ENCODE measurements at places on chromosomes 16 and 17. TPM values are rescaled to one million over a fixed set of nuclear protein-coding genes. Genes with fewer than 3 reads are reported as not detected.

The TBC1D28 gene
- total RNA-seq: not detected

The EPX gene
- total RNA-seq: not detected

The RNF222 gene
- total RNA-seq: not detected

The STH gene
- not detected for total RNA-seq

The LITAFD gene
- not detected for total RNA-seq

The MYO1C gene
- 105 TPM for total RNA-seq

The FOXN1 gene
- not detected for total RNA-seq

The UBALD1 gene
- total RNA-seq: 8.6 TPM

The HS3ST3A1 gene
- 20.5 TPM for total RNA-seq

The SDR42E2 gene
- total RNA-seq: not detected

The MAPT gene
- total RNA-seq: under 0.01 TPM

The CASKIN1 gene
- not detected for total RNA-seq

The BIRC5 gene
- 100 TPM for total RNA-seq

The SOCS3 gene
- total RNA-seq: 87.4 TPM

The KRTAP9-2 gene
- total RNA-seq: not detected

The NXN gene
- total RNA-seq: 55.4 TPM

The RBFOX1 gene
- not detected for total RNA-seq

The SLC16A6 gene
- 0.50 TPM for total RNA-seq

The CDRT15L2 gene
- total RNA-seq: not detected

The CACNA1H gene
- total RNA-seq: 0.59 TPM

The TMC7 gene
- total RNA-seq: 0.34 TPM

The KDM6B gene
- total RNA-seq: 1.2 TPM

The HERPUD1 gene
- 97.0 TPM for total RNA-seq

The SMG1 gene
- 12.3 TPM for total RNA-seq

The C16orf92 gene
- not detected for total RNA-seq

The KREMEN2 gene
- total RNA-seq: 0.15 TPM

The SPIRE2 gene
- total RNA-seq: 1.9 TPM

The ABCC3 gene
- 5.6 TPM for total RNA-seq

The CRYBA1 gene
- not detected for total RNA-seq

The MARVELD3 gene
- not detected for total RNA-seq

The RDM1 gene
- 6.7 TPM for total RNA-seq

The FLYWCH2 gene
- total RNA-seq: 91.0 TPM

The NUP93 gene
- total RNA-seq: 73.3 TPM

The ESRP2 gene
- 0.30 TPM for total RNA-seq

The PYCARD gene
- total RNA-seq: 61.8 TPM

The NTN1 gene
- total RNA-seq: under 0.01 TPM

The STAC2 gene
- not detected for total RNA-seq

The TP53TG3C gene
- total RNA-seq: not detected

The SYT17 gene
- 0.84 TPM for total RNA-seq

The CHST4 gene
- total RNA-seq: under 0.01 TPM

The VPS35 gene
- 60.2 TPM for total RNA-seq

The CMTM4 gene
- total RNA-seq: 5.6 TPM

The TMIGD1 gene
- total RNA-seq: not detected

The SLC12A3 gene
- total RNA-seq: not detected

The CCDC200 gene
- not detected for total RNA-seq

The WNT3 gene
- total RNA-seq: 0.50 TPM

The ZNF598 gene
- total RNA-seq: 44.0 TPM

The SYNGR3 gene
- total RNA-seq: 4.2 TPM

The PHF23 gene
- total RNA-seq: 42.4 TPM

The NME1 gene
- total RNA-seq: 317 TPM

The C16orf96 gene
- under 0.01 TPM for total RNA-seq

The FMNL1 gene
- 2.7 TPM for total RNA-seq

The ERN1 gene
- 3.5 TPM for total RNA-seq

The DCXR gene
- 162 TPM for total RNA-seq

The ITGAD gene
- total RNA-seq: not detected

The GPR142 gene
- not detected for total RNA-seq
